GM13976 (cell line): ENCODE measurements at places on chromosomes 5 and 9.

GRCh38 chr5:67648201-67648671 is 451.6 kb upstream of the CD180 start:
- no peak for DNase-seq

- DNase-seq: peak; percentile 44
Observed at GRCh38 chr9:83334320-83334719, 203.9 kb downstream of the FRMD3 start.

GRCh38 chr9:33117796-33118195 is 41.3 kb upstream of the SMU1 start:
- DNase-seq: no peak

DNA sequence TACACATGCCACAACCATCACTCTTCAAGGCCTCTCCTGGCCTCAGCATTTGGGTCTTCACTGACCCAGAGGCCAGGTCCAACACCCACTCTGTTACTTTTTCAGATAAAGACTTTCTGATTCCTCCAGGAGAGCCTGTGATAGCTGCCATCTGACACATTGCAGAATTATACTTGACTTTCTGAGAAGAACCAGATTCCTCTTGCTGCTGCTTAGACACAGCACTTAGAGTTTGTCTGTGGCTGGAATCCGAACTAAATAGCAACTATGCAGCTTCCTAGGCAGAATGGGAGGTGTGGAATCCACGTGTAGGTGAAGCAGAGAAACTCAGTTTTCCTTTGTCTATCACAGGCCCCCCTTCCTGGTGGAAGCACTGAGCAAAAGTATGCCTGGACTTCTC is 344.7 kb upstream of the SLC30A5 start:
- DNase-seq: no peak

DNA sequence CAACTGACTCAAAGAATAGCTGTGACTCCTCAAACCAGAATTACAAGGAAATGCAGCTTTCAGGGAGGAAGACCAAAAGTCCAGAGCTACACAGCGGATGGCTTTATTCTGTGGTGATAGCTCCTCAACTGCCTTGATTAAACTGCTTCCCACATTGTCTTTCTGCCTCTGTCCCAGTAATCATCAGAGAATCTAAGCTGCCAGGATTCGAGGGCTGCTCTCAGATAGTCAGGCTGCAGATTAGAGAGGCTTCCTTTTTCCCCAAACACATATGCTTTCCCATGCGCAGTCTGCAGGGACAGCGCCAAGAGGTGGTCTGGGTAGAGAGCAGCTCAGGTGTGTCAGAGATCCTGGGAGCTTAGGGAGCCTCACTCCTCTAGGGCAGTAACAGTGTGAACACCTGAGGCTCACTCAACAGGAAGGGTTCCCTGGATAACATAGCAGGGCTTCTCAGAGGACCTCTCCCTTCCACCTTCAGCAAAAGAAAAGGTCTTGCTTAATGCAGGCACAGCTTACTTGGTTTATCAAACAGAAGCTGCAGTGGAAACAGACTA is 439.9 kb upstream of the TLE4 start:
- DNase-seq: no peak

DNA sequence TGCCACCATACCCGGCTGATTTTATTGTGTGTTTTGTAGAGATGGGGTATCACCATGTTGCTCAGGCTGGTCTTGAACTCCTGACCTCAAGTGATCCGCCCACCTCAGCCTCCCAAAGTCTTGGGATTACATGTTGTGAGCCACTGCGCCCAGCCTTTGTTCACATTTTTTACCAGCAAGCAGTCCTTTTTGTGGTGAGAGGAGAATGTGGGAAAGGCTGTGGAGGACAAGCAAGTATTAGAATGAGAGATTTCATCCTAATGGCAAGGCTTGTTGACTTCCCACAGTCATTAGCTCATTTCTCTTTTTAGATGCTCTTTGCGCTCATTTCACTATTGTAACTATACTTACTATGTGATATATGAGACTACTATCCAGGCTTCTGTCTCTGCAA is 6.1 kb downstream of the IL31RA start:
- no peak for DNase-seq

- no peak for DNase-seq
Observed at GRCh38 chr5:41808294-41808693, 61.9 kb downstream of the OXCT1 start.

GRCh38 chr9:68969538-68969937 is 44.4 kb downstream of the PRKACG start:
- no peak for DNase-seq

DNA sequence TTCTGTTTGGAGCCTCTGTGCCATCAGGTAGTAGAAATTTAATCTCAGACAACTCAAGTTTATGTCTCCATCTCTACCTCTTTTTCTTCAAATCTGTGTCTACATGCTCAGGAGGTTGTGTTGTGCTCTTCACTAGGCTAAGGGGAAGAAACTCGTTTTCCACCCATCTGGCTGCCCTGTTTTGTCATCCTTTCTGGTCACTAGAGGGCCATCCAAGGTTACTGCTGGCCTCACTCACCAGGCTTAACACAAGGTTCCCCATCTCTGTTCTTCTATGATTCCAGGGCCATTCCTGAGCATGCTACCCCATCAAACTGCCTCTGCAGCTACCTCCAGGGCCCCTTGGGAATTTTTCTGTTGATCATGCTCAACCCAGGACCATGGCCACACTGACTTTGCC is 213.3 kb upstream of the FBXL7 start:
- DNase-seq: no peak

- no peak for DNase-seq
Observed at GRCh38 chr5:933251-933861, 40.7 kb downstream of the TRIP13 start.

- no peak for DNase-seq
Observed at GRCh38 chr9:23496489-23497136, 329.4 kb downstream of the ELAVL2 start.

DNA sequence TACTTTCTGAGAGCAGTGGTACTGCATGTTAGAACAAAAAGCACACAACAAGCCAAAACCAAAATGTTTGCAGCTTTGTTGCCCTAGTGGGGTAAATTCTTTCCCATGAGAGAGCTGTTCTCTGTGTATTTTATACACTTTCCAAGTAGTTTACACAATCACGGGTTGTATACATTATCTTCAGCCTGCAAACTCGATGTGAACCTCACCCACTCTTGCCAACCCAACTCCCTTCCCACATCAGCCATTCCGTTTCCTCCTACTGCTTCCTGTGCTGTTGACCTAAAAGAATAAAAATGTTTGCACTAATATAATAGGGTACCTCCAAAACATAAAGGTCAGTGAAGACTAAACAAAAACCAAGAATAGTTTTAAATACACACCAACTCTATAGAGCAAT is 47.0 kb downstream of the IQGAP2 start:
- no peak for DNase-seq

GRCh38 chr5:57346328-57346727 is 136.3 kb downstream of the ACTBL2 start:
- DNase-seq: no peak

GRCh38 chr9:137836831-137837241 is 40.7 kb upstream of the CACNA1B start:
- no peak for DNase-seq

GRCh38 chr5:78537821-78538220 is 110.8 kb downstream of the LHFPL2 start:
- peak; percentile 56 for DNase-seq

GRCh38 chr5:147036691-147037245 is 158.2 kb upstream of the PPP2R2B start:
- no peak for DNase-seq

DNA sequence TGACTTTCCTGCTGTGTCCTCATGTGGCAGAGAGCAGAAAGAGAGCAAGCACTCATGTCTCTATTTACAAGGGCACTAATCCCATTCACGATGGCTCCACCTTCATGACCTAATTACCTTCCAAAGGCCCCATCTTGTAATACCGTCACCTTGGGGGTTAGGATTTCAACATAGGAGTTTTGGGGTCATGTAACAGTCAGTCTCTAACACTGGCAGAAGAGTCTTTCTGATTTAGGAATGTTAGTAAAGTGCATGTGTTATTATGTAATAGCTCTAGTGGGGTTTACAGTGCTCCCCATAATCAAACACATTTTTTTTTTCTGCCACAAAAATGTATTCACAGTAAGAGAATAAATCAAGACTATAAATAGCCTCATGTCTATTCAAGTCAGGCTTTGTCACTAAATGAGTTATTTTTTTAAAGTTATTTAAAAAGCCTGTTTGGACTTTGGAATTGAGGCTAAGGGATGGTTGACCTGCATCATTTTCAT is 19.1 kb downstream of the GALNT10 start:
- DNase-seq: no peak

DNA sequence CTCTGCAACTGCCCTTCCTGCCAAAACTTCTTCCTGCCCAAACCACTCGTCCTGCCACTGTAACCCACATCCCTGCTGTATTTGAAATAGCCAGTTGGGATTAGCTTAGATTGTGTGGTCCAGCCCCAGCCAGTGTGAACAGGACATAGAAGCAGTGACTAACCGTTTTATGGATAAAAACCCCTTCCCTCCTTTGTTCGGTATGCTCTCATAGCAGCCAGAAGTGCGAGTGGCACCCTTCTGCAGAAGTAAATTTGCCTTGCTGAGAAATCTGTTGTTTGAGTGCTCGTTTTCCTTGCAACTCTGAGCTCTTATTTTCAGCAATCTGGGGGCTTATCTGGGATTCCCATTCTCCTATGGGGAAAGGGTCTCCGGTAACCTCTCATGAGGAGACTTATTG is 470.0 kb downstream of the PRDM9 start:
- no peak for DNase-seq

DNA sequence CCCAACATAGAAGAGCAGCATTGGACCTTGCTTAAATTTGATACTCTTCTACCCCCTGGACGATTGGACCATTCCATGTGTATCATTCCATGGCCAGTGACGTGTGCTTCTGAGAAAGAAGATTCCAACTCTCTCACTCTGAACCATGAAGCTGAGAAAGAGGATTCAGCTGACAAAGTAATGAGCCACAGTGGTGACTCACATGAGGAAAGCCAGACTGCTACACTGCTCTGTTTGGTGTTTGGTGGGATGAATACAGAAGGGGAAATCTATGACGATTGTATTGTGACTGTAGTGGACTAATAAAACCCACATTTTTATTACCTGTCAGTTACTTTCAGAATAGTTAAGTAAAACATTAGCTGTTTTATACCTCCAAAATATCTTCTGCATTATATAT is 7.5 kb downstream of the HSPA5 start:
- DNase-seq: no peak

- no peak for DNase-seq
Observed at GRCh38 chr5:65261499-65261898, 220.2 kb downstream of the ADAMTS6 start.

- no peak for DNase-seq
Observed at GRCh38 chr5:133252133-133252480, 200.3 kb downstream of the HSPA4 start.

- DNase-seq: no peak
Observed at GRCh38 chr9:129596541-129597331, 24.2 kb downstream of the C9orf50 start.

GRCh38 chr9:33065157-33066076 is 11.1 kb downstream of the SMU1 start:
- DNase-seq: peak; percentile 58

- no peak for DNase-seq
Observed at GRCh38 chr9:106869458-106869857, 6.5 kb downstream of the ZNF462 start.
